ENCODE measurements at places on chromosomes 6 and 20.

GRCh38 chr6:30690403-30691207 is at the start of gene NRM:
Gene NRM, minus strand, starts transcription at chr6:30690984. Its CDS starts 10 bp downstream, at chr6:30690974.
- peak; percentile 79 for DNase-seq

GRCh38 chr6:109834131-109834530 is 143.0 kb downstream of the FIG4 start:
- DNase-seq: no peak

GRCh38 chr6:148700741-148701311 is 46.0 kb upstream of the UST start:
- DNase-seq: peak; percentile 6

DNA sequence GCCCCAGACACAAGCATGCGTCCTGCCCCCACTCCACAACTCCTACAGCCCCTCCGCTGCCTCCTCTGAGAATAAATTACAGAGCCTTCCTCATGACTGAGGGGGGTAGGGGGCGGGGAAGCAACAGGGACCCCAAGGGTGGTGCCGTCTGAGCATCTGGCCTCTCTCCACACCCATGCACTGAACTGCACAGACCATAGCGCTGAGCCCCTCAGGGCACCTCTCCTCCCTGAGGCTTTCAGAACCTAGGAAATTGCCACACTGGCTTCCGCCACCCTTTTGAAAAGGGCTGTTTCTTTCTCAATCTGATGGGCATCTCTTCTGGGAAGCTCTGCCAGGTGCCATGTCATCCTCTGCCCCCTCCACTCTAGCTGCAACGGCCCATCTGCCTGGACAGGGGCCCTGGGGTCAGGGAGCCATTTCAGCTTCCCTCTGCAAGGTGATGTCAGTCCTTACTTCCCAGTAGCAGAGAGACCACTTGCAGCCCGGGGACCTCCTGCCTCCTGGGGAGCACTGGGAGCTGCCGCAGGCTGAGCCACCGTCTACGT is 2.5 kb downstream of the CST7 start:
- no peak for DNase-seq

GRCh38 chr6:13355999-13356785 is 27.9 kb upstream of the TBC1D7 start:
- DNase-seq: peak; percentile 63

GRCh38 chr6:159062564-159062945 is 17.8 kb upstream of the TAGAP start:
- peak; percentile 77 for DNase-seq

- DNase-seq: no peak
Measured at GRCh38 chr6:154613137-154613676, 102.7 kb upstream of the CNKSR3 start.

- peak; percentile 75 for DNase-seq
Measured at GRCh38 chr6:34055223-34055933, 90.5 kb downstream of the GRM4 start.

DNA sequence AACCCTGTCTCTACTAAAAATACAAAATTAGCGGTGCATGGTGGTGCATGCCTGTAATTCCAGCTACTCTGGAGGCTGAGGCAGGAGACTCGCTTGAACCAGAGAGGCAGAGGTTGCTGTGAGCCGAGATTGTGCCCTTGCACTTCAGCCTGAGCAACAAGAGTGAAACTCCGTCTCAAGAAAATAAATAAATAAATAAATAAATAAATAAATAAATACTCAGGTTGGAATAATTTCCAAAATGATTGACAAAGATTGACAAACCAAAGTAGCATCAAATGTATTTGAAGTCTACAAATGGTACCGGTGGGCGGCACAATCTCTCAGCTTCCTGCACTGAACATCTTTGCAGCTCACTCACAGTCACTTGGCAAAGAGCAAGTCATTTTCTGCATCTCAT is 144.1 kb upstream of the NRSN1 start:
- DNase-seq: no peak

GRCh38 chr20:21804802-21805201 is 99.3 kb downstream of the PAX1 start:
- no peak for DNase-seq

DNA sequence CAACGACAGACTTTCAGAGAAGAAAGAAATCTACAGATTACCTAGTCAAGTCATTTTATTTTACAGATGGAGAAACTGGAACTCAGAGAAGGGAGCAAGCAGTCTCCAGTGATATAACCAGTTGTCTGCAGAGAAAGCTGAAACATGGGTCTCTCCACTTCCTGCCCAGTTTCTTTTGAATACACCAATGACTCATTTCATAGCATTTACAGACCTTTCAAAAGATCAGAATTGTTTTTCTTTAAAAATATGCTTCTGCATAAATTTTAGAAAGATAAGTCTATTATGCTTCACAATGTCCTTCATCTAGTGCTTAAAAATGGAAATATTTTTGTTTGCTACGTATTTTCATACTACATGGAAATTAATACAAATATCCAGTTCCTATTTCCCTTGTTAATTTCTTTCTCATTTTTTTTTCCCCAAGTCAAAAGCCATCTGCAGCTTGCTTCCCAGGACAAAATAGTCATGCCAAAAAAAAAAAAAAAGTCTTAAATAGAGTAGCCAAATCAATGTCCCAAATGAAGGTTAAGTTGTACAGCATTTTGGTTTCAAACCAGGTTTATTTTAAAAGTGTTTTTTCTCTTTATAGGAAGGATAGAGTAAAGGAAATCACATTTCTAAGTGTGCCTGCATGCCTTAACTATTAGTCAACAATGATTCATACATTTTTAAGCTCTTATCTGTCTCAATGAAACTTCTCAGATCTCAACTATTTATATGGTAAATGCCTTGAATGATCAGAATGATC is 36.9 kb downstream of the ARHGAP18 start:
- peak; percentile 27 for DNase-seq

DNA sequence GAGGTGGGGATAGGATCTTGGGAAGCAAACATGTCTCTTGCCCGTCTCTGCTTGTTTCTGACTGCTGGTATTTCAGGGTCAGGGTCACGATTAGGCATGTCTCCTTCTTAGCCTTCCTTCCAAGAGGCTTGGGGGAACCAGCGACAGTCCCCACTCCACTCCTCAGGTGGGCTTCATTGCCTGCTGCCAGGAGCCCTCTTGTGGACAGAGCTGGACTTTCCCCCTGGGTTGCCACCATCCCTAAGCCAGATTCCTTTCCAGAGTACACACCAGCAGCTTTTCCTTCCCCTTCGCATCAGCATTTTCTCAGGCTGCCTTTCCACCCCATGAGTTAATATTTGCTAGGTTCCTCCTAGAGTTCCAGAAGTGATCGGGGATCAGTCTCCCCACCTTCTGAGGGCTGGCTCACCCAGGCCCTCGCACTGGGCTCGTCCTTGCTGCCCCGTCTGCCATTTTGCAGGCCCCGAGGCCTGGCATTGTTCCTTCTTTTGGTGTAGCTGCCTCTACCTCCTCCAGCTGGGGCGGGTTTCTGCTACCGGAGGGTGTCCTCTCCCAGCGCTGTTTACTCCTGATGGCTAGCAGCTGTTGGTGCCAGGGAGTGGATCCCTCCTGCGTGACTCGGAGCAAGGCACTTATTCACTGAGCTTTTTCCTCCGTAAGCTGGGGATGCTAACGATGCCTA is 8.8 kb upstream of the C20orf144 start:
- DNase-seq: peak; percentile 65

- no peak for DNase-seq
Measured at GRCh38 chr20:52889225-52889624, 82.9 kb upstream of the TSHZ2 start.

- DNase-seq: no peak
Measured at GRCh38 chr20:57794600-57795341, 85.0 kb upstream of the PMEPA1 start.

DNA sequence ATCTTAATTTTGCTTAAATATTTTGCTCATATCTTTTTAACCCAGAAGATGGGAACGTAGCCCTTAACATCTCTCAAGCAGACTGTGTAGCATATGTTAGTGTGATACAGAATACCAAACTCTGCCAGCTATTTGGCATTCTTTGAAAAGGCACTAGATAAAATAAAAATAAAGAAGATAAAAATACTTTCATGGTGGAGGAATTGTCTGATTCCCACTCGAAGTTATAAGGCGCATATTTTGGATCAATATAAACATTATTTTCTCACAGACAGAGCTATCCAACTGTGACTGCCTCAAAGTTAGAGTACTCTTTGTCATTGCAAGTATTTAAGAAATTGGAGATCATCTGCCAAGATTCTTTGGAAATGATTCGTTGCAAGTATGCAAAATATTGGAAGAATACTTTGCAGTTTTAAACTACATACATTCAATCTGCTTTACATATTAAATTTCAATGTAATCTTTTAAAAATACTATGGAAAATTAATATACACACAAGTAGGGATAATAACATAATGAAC is 10.8 kb upstream of the EEF1E1 start:
- no peak for DNase-seq

- DNase-seq: no peak
Measured at GRCh38 chr20:59333951-59334350, 33.5 kb downstream of the EDN3 start.

DNA sequence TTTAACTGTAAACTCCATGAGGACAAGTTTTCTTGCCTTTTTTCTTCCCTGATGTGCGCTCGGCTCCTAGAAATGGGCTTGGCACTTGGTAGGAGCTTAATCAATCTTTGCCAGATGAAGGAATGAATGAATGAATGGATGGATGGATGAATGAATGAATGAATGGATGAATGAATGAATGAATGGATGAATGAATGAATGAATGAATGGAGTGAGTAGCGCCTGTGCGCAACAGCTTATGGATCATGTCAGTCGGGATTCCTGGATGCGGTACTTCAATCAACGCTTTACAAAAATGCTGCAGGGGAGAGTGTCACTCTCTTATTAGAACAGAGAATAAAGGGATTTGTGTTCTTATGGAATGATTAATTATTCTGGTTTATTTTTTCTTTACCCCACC is 267.3 kb downstream of the TFAP2C start:
- DNase-seq: no peak

DNA sequence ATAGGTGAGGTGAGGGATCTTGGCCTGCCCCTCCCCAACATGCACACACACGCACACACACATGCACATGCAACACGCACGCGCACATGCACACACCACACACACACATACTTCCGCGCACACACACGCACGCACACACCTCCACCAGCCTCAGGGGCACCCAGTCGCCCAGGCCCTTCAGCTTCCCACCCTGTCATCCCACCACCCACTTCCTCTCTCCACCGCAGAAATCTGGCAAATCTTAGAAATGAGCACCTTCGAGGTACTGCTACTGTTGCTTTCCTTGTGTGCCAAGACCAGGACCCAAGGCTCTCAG is 1.2 kb downstream of the SPDEF start:
- no peak for DNase-seq

DNA sequence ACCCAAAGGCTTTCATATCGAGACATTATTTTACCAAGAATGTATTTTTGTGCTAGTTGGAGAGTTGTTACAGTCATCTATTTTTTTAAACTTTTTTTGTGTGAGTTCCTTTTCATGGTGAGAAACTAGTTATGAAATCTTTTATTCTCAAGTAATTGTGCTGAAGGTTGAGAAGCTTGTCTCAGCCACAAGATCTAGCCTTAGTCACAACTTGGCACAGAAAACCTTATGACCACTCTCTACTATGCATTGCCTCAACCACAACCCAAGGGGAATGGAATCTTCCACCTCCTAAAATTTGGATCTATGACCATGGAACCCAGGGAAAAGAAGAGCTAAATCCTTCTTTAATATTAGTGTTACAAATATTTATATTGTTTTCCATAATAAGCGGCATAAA is 58.5 kb downstream of the HS3ST5 start:
- no peak for DNase-seq

GRCh38 chr6:109488001-109488400 is 5.0 kb upstream of the ZBTB24 start:
- DNase-seq: no peak

Measured in activated naive CD4-positive, alpha-beta T cell treated with anti-CD3 and anti-CD28 coated beads for 36 hours (primary cell).